ENCODE measurements at places on chromosomes 4 and X.

GRCh38 chr4:121773883-121774282, 8.9 kb upstream of the SMIM43 start:
- no peak for DNase-seq

- no peak for DNase-seq
These were observed 27.5 kb downstream of the RBBP7 start for GRCh38 chrX:16842684-16843083.

GRCh38 chr4:3475713-3476260, 12.7 kb downstream of the DOK7 start:
- DNase-seq: no peak

DNA sequence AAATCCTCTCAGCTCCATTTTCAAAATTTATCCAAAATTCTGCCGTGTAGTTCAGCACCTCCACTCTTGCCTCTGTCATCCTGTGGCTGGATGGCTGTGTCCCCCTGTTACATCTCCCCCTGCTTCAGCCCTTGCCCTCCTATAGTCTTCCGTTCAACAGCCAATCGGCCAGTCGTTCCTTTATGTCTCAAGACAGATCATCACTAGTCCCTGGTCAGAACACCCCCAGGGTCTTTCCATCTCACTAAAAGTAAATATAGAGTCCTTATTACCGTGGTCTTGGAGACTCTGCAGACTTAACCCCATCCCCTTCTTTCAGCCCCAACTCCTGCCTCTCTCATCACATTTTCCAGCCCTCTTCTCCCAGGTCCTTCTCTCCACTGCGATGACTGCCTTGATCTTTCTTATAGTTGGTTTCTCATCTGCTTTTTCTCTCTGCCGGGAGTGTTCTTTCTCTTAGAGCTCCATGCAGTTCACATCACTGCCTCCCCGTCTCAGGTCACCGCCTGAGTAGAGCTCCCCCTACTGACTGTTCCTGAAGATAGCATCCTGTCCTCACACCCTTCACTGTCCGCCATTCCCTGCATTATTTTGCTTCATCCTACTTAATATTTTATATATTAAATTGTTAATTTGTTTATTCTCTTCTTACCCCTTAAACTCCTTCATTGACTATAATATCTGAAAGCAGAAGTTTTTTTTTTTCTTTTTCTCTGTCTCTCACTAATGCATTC, 736.9 kb upstream of the MAGEB2 start:
- no peak for DNase-seq

GRCh38 chrX:53584891-53585290, 101.6 kb downstream of the HUWE1 start:
- no peak for DNase-seq

DNA sequence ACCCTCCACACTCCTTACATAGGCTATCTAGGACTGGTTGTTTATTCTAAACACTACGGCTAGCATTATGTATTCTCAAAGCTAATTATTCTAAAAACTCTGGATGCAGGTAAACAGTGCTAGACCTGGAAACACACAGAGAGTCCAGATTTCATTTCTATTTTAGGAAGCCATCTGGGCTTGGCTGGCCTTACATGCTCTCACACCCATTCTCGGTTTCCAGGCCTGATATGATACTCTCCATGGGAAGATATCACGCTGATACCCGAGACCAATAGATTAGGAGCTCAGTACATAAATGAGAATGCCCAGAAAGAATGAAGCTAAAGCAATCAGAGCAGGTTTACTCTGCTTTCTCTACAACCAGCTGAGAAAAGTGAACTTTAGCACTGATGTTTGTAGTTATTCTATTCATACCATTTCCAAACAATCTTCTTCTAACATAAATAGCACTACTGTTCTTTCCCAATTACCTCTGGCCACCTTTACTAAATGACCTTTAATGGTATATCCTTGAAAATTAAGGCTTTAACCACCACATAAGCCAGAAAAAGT, 973.3 kb downstream of the PCDH18 start:
- DNase-seq: no peak

- no peak for DNase-seq
These were observed 131.0 kb downstream of the PDS5A start for GRCh38 chr4:39846705-39847104.

DNA sequence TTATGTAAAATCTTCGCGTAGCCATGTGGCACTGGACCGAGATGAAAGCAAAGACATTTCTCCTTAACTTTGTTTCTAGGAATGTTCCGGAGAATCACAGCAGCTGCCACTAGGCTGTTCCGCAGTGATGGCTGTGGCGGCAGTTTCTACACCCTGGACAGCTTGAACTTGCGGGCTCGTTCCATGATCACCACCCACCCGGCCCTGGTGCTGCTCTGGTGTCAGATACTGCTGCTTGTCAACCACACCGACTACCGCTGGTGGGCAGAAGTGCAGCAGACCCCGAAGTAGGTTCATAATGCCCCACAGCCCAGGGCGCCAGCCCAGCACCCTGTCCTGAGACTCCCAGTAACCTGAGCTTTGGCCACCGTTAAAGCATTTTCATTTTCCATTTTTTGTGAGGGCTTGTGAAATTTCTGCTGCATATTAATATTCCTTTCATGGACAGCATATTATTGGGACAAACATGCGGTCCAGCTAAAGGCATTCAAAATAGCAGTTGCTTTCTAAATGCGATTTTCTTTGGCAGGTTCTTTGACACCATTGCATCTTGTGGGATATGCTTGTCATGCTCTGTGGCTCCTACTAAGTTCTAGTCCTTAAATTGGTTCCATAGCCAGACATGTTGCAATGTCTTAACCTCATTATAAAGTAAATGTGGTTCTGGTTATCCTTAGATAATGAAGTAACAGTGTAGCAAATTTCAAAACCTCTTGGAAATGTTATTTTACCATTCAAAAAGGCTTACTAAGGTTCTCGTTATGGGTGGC, 49.1 kb upstream of the MSANTD1 start:
- DNase-seq: no peak

GRCh38 chrX:117987373-117987772, 129.2 kb downstream of the KLHL13 start:
- no peak for DNase-seq

GRCh38 chr4:81256059-81256970, 41.3 kb upstream of the PRKG2 start:
- DNase-seq: no peak

DNA sequence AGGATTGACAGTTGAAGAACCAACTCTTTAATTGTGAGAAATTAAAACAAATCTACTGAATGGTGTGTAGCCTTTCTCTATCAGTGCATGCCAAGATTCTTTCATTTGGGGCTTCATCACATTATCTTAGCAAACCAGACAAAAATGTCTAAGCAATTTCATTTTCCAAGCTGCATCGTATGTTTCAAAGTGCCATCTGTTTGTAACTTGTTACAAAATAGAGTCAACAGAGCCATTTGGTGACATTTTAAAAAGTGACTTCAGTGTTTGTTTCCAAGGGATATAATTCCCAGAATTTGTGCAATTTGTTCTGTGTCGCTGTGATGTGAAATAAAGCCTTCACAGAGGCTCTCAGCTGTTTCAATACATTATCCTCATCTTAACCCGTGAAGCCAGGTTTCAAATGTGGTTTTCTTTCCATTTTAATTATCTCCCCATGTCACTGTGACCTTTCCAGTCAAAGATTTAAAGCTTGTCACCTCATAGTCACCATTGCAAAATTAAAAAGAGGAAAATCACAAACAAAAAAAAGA, 46.0 kb upstream of the C1QTNF7 start:
- no peak for DNase-seq

GRCh38 chr4:154944996-154945395, 163.9 kb downstream of the RBM46 start:
- no peak for DNase-seq

DNA sequence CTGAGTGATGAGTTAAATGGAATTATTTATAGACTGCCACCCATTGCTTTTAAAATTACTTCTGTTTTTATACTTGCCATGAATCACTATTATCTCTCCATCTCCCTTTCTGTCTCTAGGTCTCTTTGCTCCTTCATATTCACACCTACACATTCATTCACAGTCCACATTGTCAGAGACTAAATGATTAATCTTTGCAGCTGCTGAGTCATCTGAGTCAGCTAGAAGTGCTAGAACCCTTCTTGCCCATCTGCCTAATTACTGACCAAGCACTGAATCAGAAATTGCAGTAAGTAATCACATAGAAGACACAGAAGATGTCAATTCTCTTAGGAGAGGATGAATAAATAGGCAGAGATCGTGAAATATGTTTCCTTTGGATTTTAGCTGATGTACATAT, 31.6 kb upstream of the RPS6KA6 start:
- DNase-seq: no peak

DNA sequence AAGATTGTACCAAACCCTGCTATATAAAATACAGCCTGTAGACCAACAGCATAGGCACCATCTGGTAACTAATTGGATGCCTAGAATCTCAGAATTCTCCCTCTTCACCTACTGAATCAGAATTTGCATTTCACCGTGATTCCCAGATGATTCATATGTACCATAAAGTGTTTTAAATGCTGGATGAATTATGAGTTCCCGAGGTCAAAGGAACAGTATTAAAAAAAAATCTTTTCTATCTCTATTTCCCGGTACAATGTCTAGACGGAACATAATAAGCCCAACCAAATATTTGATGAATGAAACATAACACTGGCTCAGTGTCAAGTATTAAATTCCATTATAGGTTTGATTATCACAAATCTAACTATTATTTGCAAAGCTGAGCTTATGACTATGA, 280.0 kb downstream of the ANKRD50 start:
- DNase-seq: no peak

DNA sequence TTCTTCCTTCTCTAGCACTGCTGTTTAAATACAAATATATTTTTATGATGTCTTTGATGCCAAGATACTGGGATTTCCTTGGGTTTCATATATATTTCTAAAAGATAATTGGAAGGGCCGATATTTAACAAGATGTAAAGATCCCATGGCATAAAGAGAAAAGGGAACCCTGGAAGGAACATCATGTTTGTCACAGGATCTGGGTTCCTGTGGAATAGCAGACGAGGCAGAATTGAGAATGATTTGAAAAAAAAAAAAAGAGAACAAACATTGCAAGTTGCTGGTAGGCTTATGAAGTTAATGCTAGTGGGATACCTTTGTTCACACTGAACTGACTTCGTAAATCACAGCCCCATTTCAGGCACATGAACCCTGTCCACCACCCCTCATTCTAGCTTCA, 33.6 kb downstream of the RASSF6 start:
- DNase-seq: no peak

DNA sequence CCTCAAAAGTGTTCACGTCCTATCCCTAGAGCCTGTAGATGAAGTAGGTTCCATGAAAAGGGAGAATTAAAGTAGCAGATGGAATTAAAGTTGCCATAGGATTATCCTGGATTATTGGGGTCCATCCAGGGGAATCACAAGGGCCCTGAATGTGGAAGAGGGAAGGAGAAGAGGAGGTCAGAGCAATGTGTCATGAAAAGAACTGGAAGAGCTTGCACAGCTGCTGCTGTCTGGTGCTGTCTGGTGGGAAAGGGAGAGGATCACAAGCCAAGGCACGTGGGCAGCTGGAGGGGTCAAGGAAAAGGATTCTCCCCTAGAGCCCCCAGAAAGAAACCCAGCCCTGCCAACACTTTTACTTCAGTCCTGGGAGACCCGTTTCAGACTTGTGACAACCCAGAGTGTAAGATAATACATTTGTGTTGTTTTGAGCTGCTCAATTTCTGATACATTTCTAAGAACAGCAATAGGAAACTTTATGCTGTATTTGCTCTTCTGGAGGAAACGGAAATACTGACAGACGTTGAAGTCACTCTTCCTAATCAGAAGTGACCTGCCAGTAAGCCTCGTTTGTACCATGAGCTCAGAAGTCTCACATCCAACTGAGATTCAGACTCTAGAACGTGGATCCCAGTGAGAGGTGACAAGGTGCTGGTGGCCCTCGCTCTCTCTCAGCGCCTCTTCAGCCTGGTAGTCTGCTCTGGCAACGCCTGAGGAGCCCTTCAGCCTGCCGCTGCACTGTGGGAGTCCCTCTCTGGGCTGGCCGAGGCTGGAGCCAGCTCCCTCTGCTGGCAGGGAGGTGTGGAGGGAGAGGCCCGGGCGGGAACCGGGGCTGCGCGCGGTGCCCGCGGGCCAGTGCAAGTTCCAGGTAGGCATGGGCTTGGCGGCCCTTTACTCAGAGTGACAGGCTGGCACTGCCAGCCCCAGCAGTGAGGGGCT, 34.7 kb upstream of the ENPP6 start:
- DNase-seq: no peak

- DNase-seq: no peak
These were observed 286.1 kb upstream of the PPP1R2C start for GRCh38 chrX:43064096-43064495.

- no peak for DNase-seq
These were observed 280.3 kb downstream of the ARAP2 start for GRCh38 chr4:35963974-35964515.

DNA sequence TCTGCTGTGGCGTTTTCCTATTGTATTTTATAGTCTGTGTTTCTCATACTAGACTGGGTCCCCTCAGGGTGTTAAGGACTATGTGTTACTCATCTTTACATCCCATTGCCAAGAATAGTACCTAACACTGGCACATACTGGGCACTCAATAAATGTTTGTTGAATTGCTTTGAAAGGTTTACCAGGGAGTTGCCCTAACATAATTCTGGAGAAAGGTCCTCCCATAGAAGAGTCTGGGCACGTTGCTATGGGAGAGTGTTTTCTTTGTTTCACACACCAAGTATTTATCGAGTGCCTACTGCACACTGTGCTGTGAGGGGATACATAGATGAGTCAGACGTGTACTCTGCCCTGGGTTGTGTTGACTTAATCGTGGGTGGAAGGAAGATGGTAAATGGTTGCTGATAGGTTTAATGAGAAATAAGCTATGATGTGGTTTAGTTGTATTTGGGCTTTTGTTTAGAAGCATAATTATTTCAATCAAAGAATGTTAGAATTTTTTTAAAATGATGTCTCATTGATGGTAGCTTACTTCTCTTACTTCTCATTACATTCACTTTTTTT, 42.9 kb downstream of the AFF1 start:
- DNase-seq: no peak

DNA sequence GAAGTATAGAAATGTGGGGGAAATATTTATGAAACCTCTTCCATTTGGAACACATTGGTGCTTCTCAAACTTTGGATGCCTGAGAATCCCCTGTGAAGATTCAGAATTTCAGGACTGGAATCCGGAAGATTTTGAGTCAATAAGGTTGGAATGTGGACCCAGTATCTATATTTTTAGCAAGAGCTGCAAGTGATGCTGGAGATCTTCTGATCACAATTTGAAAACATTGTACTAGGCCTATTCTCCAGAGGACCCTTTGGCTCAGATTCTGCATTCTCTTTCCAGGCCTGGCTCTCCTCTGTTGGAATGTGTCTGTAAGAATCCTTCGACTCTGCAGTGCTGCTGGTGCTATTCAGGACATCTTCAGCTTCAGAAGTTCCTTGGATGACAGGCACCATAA, 2.4 kb upstream of the PKD2 start:
- no peak for DNase-seq

DNA sequence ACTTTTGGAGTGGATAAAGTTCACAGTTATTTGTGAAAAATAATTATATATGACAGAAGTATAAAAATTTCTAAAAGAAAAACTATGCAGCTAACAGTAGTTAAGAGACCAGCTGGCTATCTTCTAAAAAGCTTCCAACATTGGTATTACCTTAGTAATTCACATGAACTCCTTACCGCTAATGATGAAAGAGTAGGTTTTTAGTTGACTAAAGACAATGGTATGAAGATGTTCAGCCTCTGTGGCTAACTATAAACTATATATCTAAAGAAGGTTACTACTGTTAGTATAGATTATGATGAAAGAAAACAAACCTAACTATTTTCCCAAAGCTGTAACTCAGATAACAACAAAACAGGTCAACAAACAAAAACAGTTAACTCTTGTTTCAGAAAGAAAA, 10.4 kb downstream of the CCNI start:
- no peak for DNase-seq
